ENCODE measurements at places on chromosomes 3 and 15. TPM values are rescaled to one million over a fixed set of nuclear protein-coding genes. Genes with fewer than 3 reads are reported as not detected.

GRCh38 chr3:120272286-120272685 is 12.7 kb downstream of the GPR156 start:
- DNase-seq, result no peak

DNA sequence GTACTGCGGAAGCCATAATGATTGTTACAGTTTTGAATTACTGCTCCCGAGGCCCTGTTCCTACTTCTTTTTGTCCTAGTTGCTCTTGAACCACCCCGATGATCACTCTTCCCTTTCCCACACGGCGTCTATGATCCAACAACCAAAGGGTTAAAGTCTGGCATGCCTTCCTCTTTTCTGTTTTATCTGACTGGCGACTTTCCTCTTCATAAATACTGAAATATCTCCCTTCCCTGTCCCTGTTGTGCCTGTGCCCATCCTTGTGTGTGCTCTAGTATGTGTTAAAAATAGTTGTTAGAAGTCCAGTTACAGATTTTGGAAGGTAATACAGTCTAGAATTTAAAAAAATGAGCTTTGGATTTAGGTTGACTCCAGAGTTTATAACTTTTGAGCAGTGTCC is 83.6 kb downstream of the AKAP13 start:
- DNase-seq, result no peak

GRCh38 chr3:111824351-111824750 is 34.7 kb upstream of the PHLDB2 start:
- no peak for DNase-seq

DNA sequence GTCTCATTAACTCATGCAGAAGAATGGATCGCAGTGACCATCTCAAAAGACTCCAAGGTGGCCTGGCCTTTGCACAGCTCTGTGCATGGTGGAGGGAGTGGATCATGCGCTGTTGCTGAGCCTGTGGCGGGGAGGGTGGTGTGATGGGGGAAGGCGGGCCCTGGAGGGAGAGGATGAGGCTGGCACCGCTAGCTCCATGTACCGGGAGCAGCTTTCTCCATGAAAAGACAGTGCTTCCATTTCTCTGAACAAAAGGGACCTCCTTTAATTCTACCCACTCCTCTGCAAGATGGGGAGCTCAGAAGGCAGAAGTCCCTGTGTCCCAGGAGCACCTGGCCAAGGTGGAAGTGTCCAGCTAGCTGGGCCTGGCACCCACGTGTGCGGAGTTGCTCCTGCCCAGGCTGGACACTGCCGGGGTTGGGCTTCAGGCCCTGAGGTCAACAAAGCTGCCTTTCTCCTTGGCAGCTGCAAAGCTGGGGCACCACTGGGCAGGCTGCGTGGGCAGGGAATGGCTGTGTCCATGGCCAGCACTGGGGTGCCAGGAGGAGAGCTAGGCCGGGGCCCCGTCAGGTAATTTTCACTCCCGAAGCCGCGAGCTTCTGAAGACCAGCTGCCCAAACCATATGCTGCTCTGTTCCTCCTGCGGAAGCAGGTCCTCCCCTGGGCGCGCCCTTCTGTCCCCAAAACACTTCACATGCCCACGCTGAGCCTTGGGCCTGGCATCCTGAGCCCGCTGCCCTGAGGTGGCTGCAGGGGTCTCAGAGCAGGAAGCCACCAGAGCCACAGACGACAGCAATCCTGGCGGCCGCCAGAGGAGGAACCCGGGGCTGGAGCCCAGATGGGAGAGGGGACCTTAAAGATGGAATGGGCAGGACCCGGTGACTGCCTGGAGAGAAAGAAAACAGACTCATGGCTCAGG is 6.4 kb downstream of the MAP6D1 start:
- DNase-seq, result no peak

DNA sequence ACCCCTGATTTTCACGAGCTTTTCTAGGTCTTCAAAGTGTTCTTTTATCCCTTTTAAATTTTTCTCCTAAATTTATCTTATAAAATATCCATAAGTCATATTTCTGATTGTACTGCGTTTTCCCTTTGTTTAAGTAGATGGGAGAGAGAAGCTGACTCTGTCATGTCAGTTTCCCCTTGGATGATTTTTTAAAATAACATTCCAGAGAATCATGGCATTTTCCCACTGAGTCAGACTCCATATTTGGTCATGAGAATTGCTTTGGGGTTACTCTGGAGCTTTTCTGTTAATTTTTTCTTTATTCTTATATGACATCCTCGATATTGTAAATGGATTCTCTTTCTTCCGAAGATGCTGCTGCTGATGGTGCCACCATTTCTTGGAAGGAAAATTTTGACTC is 28.6 kb upstream of the UMPS start:
- no peak for DNase-seq

Gene ITGA11
- 1.0 TPM for polyA plus RNA-seq

Gene FETUB
- polyA plus RNA-seq, result not detected

Gene P2RY14
- 6.4 TPM for polyA plus RNA-seq
